ENCODE measurements at places on chromosomes 5 and 9.
A peak's percentile ranks its signal among the peaks of the same experiment; 100 is the strongest.

DNA sequence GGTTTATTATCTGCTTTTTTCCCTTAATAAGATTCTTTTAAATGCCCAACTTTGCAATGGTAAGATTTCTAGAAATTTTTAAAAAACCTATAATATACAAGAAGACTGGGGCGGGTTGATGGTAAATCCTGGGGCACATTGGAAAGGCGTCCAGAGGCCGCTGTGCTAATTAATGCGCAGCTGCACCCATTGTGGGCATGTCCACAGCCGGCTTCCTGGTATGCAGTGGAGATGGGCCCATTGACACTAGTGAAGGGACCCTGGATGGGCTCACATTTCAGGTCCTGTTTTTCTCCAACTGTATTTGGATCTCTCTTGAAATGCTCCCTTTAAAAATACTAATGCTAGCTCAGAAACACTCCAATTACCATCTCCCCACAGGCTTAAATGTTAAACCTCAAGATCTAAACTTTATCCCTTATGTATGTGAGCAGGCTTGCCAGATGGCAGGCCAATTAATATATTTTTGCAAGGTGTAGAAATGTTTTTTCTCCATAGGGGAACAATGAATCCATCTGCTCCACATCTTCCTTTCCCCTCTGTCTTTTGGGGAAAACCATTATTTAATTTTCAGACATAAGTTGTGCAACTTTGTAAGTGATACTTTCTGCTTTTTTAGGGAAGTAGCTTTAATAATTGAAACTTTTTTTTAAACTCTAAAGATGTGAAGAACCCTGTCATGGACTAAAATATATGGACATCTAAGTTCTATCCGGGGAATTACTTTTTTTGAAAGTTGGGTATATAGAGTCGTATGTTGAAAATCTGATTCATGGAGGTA is 177.3 kb downstream of the CD180 start:
- DNase-seq: no peak

DNA sequence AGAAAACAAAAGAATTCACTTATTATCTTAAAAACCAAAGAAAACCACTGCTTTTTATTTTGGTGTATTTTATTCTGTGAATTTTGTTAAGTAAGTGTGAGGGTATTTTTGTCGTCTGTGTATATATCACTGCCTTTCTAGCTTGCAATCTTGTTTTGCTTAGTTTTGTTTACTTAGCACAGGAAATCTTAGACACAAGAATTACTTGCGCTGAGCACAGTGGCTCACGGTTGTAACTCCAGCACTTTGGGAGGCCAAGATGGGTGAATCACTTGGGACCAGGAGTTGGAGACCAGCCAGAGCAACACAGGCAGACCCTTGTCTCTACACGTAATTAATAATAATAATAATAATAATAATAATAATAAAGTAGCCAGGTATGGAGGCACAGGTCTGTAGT is 230.3 kb downstream of the PAPPA start:
- DNase-seq: no peak

GRCh38 chr9:94783102-94783682 is 56.7 kb downstream of the AOPEP start:
- DNase-seq: peak; percentile 99

DNA sequence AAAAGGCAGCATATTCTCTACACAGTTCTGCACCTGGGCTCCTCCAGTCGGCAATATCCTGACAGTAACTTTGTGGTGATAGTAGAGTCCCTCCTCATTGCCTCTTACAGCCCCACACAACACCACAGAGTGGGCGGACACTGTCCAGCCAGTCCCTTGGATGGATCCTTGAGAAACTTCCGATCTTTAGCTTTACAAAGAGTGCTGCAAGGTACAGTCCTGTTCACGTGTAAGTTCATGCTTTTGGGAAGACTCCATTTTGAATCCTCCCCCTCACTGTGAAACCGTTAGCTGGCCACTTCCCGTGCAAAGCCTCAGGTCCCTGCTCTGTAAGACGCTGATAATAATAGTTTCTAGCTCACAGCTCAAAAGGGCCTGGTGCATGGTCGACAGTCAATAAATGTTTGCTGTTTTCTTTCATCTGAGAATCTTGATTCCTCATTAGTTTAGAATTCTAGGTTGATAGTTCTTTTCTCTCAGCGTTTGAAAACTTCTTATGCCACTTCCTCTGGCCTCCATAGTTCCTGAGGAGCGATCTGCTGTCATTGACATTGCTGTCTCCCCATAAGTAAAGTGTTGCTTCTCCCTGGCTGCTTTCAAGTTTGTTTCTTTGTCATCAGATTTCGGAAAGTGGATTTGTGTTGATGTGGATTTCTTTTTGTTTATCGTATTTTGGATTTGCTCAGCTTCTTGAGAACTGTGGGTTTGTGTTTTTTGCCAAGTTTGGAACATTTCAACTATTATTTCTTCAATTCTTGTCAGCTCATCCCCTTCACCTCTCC is 82.9 kb downstream of the COL23A1 start:
- DNase-seq: no peak

DNA sequence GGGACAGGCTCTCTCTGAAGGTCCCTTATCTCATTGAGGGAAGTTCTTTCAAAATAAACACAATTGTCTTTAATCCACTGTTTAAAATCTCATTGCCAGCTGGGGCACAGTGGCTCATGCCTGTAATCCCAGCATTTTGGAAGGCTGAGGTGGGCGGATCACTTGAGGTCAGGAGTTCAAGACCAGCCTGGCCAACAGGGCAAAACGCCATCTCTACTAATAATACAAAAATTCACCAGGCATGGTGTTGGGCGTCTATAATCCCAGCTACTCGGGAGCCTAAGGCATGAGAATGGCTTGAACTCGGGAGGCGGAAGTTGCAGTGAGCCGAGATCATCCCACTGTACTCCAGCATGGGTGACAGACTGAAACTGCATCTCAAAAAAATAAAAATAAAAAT is 8.3 kb upstream of the NDFIP1 start:
- no peak for DNase-seq

DNA sequence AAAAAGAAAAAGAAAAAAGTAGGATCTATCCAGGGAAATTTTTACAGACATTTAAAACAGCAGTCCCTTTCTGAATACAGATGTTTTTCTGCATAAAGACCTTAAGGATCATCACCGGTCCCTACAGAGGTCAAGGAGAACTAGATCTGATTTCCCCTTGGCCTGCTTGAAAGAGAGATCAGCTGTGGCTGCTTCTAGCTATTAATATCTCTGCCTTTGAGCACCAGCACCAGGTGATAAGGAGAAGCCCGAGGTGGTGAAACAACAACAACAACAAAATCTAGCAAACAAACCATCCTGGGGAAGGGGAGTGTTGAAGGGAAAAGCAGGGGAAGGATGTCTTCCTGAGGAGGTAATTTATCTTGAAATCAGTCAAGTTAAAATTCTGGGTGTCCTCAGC is 42.1 kb downstream of the ZNF366 start:
- no peak for DNase-seq

DNA sequence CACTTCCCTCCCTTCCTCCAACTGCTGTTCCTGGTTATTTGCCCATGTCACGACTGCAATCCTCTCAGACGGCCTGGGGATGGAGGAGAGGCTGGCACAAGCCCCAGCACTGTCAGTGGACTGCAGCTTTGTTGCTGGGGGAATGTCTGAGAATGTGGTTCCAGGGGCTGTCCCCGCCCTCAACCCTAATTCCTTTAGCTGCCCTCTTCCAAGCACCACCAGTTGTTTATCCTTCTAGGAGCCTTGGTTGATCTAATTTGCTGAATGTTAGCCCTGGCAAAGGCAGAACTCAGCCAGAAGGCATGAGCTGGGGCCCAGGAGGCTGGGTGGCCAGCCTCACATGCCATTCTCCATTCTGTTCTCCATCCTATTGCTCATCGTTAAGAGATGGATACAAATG is 51.6 kb downstream of the ADAM19 start:
- no peak for DNase-seq

DNA sequence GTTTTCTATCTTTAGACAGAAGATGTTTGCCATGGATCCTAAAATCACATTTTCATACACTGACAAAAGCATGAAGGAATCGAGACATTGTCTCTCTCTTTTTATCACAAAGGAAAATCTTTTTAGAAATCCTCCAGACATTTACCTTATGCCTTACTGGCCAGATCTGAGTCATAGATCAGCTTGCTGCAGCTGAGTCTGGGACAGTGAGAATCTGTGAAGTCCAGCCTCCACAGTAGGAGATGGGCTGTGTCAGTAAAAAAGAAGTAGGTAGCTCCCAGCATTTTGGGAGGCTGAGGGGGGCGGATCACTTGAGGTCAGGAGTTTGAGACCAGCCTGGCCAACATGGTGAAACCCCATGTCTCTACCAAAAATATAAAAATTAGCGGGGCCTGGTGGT is 333.4 kb upstream of the ZNF462 start:
- DNase-seq: peak; percentile 21

DNA sequence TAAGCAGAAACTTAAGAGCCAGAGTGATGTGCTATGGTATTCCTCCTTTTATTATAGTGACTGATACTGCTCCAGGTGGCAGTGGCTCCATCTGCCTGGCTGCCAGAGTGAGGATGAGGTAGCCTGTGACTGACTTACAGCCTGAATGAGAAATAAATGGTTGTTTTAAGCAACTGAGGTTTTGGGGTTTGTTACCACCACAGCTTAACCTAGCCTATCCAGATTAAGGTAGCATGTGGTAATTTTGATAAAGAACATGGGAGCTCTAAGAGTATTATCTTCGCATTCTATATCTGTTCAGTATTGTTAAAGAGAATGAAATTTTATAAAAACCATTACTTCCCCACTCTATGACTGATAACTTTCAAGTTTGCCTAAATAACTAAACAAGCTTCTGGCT is 39.0 kb downstream of the GOLPH3 start:
- DNase-seq: no peak

- DNase-seq: peak; percentile 65
These were observed 642 bp upstream of the ITGA1 start for GRCh38 chr5:52786949-52787599.

GRCh38 chr5:23139338-23140171 is 286.4 kb upstream of the CDH12 start:
- DNase-seq: peak; percentile 7

DNA sequence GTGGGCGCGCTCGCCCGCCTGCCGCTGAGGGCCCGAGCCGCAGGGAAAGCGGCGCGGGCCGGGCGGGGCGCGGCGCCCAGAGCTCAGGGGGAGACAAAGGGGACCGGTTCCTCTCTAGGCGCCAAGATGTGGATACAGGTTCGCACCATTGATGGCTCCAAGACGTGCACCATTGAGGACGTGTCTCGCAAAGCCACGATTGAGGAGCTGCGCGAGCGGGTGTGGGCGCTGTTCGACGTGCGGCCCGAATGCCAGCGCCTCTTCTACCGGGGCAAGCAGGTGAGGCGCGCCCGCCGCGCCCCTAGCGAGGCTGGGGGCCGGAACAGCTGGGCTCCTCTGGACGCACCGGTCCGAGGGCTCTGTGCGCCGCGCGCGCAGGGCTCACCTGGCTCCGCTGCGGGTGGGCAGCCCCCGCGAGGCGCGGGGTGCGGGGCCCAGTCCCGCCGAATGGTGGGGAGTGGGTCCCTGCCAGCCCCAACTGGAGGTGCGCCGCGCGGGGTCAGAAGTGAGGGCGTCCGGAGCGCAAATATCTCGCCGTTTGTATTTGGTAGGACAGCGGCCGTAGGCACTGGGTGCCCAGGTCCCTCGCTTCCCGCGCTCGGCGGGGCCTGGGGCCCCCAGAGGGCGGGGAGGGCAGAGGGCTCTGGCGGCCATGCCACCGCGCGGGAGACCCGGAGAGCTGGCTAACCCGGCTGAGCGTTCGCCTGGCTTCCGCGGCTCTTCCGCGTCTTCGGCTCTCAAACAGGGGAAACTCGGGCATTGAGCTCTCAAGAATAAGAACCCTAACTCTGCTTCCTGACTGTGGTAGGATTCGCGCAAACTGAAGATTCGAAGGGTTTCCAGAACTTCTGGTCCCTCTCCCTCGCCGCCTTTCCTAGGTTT is 607 bp downstream of the UHRF2 start:
- DNase-seq: peak; percentile 42

DNA sequence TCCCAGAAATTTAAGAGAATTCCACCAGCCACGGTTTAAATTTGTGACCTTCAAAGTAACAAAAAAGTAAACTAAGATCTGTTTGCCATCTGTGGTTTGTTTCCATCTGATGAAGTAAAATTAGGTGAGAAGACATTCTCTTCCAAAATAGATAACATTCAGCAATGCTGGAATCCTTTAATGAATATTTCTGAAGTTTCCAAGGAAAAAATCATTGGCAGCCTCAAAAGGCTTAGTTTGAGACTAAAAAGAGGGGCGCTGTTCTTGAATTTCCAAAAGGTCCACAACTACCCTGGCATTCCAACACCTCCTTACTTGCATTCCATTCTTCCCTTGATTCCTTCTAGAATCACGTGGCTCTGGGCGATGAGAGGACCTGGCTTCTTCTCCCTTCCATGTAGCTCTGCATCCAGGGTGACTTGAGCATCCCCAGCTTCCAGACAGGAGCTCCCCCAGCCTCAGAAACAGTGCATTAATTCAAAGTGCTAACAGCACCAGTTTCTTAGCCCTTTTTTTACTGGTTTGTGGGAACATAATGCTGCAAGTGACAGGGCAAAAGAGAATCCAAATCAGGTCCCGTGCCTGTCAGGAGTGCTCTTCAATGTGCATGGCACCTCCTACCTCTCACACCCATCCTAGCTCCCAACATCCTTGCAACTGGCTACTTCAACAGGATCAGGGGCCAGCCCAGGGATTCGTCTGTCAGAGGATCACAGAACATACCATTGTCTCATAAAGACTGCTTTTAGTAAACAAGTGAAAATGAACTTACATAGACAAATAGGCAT is 191.5 kb upstream of the S1PR3 start:
- DNase-seq: no peak

DNA sequence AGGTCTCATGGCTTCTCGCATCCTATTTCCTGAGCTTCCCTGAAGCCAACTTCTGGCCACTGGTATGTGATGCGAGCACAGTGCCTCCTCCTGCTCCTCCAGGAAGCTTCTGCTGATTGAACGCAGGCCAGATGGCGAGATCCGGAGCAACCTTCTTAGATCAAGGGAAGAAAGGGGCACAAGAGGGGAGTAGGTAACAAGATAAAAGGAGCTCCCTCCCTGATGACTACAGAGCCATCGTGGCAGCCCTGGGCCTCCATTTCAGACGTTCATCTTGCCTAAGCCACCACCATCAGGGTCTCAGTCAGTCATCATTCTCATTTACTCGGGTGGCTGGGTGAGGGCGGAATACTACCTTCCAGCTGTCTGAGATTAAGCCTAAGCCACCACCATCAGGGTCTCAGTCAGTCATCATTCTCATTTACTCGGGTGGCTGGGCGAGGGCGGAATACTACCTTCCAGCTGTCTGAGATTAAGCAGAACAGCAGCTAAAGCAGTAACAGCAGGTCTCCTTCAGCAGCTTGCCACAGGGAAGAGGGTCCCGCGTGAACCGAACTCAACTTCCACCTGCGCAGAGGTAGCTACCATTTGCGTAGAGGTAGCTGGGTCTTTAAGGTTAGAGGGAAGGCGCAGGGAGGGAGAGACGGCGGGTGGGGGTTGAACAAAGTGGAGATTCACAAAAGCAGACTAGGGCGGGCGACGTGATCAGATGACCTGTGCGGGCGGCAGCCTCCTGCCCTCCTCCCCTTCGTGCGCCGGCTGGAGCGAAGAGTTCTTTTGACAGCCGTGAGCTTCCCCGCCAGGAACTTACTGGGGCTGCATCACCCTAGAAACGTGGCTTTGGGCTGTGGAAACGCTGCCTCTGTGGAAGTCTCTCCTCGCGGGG is 27.9 kb upstream of the MGAT1 start:
- DNase-seq: peak; percentile 13
